ENCODE measurements at places on chromosomes 2 and 18. TPM values are rescaled to one million over a fixed set of nuclear protein-coding genes. Genes with fewer than 3 reads are reported as not detected.

Gene RPRM
- 21.8 TPM for total RNA-seq

Gene VPS4B
- total RNA-seq = 40.6 TPM

Gene VSNL1
- total RNA-seq = 215 TPM

Gene EIF2AK3
- total RNA-seq = 29.8 TPM

Gene ST6GAL2
- total RNA-seq = 23.0 TPM

Gene CXCR4
- total RNA-seq = 52.3 TPM

Gene ATP6V1B1
- 0.39 TPM for total RNA-seq

Gene FN1
- 615 TPM for total RNA-seq

Gene RNF152
- 21.2 TPM for total RNA-seq

Measured in spinal cord (tissue), 10 donors.